ENCODE measurements at places on chromosomes 6 and 20.
A peak's percentile ranks its signal among the peaks of the same experiment; 100 is the strongest.

DNA sequence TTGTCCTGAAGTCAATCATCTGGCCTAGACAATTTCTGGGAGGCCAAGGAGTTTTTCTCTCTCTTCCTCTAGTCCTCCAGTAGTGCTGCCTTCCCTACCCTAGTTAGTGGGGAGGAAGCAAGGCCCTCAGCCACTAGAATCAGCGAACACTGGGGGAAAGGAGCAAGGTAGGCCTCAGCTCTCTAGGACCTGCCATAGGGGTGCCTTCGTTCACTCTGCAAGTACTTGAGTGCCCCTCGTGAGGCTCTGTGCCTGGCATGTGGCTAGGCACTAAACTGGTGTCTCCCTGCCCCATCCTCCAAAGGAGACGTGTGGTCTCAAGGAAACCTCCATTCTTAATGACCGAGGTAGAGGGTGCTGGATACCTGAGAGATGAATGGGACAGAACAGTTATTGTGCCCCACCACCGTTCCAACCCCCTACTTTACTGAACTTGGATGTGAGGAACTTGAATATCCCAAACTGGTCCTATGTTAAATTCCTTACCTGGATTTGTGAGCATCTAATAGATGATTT, 1.1 kb downstream of the DEF6 start:
- no peak for DNase-seq

DNA sequence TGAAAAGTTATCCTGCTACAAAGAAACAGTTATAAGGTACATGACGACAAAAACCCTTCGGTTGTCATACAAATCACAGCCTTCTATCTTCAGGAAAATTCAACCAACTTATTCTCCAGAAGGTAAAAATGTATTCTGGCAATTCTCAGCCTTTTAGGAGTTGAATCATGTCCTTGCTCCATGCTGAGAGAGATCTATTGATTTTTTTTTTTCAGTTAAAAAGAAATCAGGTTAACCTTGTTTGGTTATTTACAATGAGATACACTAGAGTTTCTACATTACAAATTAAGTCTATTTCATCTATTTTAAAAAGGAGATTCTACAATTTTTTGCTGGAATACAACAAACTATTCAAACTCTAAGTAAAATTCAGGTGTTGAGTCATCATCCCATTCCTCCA, 45.4 kb downstream of the ROS1 start:
- no peak for DNase-seq

DNA sequence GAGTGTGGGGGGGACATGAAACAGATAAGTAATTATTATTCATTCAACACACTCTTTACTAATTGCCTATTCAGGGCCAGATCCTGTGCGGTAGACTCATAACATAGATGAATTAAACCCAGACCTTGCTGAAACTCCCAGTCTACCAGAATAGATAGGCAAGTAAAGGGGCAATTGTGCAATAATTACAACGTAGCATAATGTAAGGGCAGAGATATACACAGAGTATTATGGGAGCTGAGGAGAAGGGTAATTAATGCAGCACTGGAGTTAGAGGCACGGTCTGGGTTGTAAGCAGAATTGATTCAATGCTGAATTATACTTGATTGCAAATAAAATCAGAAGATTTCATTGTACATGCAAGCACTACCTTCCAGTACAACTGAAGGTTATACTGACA, 29.2 kb downstream of the RIMS4 start:
- DNase-seq: no peak

DNA sequence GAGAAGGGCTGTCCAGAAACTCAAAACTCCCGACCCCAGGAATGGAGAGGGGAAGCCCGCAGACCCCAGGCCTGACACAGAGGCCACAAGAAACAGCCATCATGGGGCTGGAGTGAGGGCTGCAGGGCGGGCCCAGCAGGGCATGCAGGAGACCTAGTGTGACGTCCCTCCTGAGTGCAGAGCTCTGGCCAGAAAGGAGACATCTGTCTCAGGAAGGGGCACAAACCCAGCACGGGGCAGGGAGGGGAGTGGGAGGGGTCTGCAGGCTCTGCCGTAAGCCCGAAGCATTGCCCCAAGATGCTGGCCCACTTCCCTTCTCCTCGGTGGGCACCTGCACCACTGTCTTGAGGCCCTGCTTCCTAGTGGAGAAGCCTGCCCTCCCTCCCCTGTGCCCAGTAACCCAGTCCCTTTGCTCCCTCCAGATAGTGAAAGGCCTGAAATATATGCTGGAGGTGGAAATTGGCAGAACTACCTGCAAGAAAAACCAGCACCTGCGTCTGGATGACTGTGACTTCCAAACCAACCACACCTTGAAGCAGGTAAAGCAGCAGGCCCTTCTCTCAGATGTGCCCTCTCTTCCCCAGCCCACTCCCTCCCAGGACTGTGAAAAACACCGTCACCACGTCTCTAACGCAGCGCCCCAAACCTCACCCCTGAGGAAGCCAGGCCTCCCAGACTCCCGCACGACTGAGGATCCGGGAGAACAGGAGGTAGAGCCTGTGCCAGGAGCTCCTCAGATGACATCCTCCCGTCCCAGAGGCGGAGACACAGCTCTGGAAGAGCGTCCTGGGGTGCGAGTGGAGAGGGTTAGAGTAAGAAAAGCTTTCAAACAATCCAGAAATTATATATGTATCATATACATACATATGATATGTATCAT, 9.7 kb downstream of the CST7 start:
- DNase-seq: no peak

DNA sequence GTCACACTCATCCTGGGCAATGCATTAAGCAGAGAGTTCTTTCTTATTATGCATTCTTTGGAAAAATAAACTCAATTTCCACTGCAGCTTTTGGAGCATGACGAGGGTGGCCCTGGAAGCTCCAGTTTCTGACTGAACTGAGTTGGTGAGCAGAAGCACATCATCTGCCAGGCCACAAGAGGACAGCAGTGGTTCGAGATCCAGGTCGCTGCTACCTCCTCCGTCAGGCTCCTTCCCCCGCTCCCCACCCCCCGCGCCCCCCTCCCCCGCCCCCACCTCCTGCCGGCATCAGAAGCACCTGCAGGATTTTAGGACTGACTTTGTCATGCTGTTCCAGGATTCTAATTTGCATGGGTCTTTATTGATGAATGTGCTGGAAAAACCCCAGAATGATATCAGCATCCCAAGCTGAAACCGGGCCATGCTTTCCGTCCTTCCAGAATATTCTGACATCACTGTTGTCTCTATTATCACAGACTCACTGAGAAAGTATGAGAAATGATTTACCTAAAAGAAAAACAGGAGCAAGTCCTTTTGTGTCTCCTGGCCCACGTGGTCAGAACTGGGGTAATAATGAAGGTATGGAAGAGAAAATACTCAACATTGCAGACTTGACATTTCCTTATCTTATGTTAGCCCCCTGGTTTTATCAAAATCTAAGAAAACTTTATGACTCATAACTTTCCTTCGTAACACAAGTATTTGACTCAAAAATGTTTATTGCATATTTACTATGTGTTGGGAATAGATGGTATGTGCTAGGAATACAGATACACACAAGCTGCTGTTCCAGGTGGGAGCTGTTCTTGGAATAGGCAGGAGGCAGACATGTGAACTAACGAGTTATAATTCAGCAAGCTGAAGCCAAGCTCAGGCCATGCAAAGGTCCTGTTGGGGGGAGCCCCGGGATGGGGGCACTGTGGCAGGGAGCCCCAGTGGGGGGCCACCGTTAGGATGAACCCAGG, 220.2 kb upstream of the EXOC2 start:
- no peak for DNase-seq

GRCh38 chr6:99330159-99330558, 19.3 kb downstream of the FAXC start:
- DNase-seq: no peak

DNA sequence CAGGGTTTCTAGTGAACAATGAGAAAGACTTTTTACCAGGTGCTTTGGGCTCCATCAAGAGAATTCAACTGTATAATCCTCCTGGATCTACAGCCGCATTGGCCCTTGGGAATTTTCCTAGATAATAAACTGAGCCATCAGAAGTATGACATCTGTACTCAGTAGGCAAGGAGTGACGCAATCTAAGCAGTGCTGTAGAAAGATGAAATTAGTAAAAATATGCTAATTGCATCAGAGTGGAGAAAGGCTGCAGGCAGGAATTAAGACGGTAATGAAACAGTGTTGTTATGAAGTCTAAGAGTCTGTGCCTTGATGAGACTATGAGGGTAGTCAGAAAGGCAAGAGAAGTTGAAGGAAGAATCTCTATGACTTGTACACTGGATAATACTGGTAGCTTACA, 507.9 kb upstream of the SOX4 start:
- DNase-seq: no peak

DNA sequence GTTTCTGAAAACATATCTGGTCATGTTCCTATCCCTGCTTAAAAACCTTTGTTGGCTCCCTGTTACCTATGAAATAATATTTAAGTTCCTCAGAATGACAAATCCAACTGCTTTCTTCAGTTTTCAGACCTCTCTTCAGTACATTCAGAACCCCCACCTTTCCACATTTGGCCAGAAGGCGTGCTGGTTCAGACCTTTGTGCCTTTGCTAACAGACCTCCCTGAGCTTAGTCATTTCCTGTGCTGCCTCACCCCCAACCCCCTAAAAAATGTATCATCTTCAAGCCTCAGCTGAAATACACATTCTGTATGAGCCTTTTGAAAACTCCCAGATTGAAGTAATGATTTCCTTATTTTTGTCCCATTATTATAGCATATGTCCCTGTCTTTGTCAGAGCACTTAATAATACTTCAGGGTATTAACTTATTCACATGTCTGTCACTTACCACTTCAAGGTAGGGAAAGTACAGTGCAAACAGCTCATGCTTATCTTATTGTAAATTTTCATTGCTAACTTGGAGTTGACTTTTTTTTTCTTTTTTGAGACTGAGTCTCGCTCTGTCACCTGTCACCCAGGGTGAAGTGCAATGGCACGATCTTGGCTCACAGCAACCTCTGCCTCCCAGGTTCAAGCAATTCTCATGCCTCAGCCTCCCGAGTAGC, 19.7 kb downstream of the FAM217A start:
- peak; percentile 13 for DNase-seq

- no peak for DNase-seq
Measured at GRCh38 chr6:40791004-40791403, 203.8 kb upstream of the LRFN2 start.

GRCh38 chr20:44009679-44009992, 95.0 kb downstream of the TOX2 start:
- no peak for DNase-seq

DNA sequence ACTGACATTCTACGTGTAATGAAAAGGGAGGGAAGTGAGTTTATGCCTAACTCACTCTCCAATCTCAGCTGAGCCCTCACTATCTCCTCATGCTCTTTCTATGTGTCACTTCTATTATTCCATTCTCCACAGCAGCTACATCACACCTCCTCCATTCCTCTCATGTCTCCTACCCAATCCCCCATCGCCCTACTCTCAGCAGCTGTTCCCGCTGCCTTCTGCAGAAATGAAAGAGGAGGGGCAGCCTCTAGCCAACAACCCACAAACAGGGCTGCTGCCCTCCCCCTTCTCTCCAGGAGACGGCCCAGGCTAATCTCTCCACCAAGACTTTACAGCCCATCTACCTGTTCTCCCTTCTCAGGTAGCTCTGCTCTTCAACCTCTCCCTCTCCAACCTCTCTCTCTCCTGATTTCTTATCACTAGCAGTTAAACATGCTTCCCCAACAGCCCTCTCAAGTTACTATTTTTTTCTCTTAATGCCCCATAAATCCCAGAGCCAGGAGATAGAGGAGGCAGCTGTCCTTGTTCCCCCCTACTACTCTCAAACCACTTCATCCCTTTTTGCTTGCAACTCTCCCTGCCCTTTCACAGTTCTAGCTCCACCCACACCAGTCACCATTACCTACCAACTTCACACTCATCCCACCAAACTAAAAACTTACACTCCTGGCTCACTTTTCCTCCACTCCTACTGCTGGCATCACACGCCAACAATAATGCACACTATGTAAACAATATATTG, 136.5 kb downstream of the BTBD9 start:
- DNase-seq: no peak

DNA sequence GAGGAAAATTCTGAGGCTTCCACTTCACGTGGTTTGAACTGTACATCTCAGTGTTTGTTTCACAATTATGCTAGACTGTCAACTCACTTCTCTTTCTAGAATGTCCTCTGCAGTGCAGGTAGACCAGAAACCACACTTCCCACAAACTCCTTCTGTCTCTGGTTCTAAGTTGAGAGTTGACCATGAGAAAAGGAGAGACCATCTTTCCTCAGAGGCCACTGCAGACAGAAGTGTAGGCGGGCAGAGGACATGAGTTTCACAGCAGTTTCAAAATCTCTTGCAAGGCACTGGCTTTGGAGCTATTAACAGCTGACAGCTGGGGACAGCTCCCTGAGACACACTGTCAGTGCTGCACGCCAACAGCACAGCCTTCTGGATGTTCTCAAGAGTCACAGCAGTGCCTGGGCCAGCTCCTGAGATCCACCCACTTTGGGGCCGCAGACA, 55.4 kb upstream of the MOXD1 start:
- no peak for DNase-seq

- no peak for DNase-seq
Measured at GRCh38 chr6:15861486-15861885, 198.7 kb upstream of the DTNBP1 start.

DNA sequence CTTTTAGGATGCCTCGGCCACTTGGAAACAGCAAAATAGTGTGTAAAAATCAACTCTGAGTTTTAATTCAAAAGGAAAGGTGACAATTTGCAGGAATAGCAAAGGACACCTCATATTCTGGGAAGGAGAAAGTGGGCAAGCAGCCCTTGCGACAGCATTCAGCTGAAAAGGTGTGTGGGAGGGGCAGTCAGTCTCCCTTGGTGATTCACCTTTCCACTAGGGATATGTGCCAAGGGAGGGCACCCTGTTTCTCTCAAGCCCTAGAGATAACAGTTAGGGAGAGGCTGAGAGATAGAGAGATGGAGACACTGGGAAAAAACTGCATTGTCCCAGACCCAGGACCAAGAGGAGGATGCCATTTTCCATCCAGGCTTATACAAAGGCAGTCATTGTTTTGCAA, 228.1 kb downstream of the EPM2A start:
- no peak for DNase-seq

- no peak for DNase-seq
Measured at GRCh38 chr6:24517659-24518543, 23.1 kb downstream of the ALDH5A1 start.

- DNase-seq: no peak
Measured at GRCh38 chr20:42652266-42652665, 537.4 kb downstream of the PTPRT start.

GRCh38 chr6:71558974-71559373, 270.4 kb downstream of the OGFRL1 start:
- no peak for DNase-seq

- DNase-seq: no peak
Measured at GRCh38 chr20:49693435-49694171, 20.1 kb downstream of the B4GALT5 start.

Measured in stimulated activated CD8-positive, alpha-beta memory T cell treated with anti-CD3 and anti-CD28 coated beads, Interleukin-15, amount 100 ng/mL, for 24 hours (primary cell).